ENCODE measurements at places on chromosomes 12 and 14.

- no peak for DNase-seq
These were observed 51.2 kb downstream of the OTX2 start for GRCh38 chr14:56759094-56759493.

DNA sequence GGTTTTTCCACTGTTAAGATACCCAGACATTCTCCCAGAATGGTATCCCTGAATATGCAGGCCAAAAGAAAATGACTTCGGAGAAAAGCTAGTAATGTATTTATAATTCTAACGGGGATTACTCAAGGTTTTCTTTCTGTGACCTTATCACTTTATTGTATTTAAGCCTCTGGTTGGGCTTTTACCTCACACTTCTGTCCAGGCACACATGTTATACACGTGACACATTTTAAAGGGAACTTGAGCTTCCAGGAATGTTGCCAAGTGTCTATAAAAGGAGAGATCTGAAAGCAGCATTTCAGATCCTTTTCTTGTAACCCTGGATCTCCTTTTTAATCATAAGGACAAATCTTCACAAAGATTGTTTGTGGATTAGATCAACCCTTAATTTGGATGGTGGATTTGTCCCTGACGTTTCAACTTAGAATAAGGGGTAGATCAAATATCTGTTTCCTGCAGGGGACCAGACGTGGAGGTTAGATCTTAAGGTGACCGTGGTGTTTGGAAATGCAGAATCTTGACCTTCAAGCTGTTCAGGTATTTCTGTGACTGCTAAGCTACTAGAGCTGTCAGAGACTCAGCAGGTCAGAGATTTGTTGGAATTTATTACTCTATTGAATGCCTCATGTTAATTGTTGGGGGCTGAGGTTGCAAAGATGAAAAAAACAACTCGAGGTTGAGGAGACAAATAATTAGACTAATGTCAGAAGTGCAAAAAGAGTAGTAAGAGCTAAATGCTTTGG lies 1.5 kb downstream of the CIPC start:
- DNase-seq = no peak

DNA sequence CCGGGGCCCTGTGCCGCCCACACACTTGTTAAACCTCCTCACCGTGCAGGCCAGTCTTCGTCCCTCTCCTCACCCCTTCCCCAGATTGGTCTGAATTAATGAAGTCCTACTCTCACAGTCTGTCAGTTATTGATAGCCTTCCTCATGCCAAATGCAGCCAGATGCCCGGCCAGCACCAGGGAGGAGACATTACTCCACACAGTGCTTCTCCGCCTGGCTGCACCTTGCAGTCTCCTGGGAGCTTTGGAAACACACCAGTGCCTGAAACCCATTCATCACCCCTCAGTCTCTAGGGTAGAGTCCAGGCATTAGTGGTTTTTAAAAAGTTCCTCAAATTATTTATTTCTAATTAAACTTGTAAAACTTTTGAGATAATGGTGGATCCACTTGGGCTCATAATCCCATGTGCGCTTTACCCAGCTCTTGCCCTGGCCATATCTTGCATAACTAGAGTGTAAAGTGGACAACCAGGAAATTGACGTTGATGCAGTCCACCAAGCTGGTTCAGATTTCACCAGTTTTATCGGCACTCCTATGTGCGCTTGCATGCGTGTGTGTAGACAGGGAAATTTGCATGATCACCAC lies 38.2 kb upstream of the TSPAN9 start:
- no peak for DNase-seq

- DNase-seq = no peak
These were observed 1322.3 kb upstream of the SEL1L start for GRCh38 chr14:82855912-82856391.

DNA sequence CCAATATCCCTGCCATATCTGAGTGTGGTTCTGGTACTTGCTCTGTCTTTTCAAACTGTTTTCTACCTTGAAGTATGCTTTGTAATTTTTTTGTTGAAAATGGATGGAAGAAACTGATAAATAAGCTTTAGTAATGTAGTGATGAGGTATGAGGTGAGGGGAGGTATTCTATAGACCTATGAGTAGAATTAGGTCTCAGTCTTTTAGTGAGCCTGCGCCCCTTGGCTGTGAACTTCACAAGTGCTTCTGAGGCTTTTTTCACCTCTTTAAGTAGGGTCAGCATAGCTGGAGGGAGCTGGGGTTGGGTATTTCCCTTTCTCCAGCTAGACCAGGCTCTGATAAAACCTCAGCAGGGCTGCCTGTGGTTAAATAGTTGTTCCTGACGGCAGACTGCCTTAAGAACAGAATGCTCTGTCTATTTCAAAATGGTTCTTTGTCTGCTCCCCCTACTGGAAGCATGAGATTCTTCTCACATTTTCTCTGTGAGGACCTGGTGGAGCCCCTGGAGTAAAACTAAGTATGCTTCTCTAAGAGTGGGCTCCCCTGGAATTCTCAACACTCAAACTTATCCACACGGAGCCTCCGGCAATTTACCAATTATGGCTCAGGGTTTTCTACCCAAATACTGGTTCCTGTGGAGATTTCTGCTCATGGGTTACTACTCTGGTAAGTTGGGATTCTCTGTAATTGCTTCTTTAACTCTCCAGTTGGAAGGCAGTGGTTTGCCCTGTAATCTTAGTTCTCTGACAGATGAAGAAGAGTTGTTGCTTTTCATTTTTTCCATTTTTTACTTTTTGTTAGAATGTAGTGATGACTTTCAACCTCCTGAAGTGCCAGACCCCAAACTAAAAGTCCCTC lies 13.1 kb downstream of the KRT5 start:
- DNase-seq = no peak

DNA sequence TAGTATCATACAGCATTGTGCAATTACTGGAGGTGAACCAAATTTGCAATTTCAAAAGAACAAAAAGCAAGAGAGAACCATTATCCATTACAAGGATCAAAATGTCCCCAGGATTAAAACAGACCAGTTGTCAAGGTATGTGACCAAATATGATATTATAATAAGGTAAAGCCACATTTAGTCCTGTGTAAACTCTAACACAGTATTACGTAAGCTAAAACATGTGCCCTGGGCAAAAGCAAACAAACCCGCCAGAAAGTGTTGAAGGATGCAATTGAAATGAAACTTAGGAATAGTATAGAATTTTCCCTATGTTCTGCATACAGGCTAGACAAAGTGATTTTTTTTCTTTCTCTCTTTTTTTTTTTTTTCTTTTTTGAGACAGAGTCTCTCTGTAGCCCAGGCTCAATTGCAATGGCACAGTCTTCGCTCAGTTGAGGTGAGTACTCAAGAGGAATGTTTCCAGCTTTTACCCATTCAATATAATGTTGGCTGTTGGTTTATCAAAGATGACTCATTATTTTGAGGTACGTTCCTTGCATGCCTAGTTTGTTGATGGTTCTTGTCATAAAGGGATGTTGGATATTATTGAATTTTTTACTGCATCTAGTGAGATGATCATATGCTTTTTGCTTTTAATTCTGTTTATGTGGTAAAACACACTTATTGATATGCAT lies 137.1 kb upstream of the FOXG1 start:
- DNase-seq = no peak

DNA sequence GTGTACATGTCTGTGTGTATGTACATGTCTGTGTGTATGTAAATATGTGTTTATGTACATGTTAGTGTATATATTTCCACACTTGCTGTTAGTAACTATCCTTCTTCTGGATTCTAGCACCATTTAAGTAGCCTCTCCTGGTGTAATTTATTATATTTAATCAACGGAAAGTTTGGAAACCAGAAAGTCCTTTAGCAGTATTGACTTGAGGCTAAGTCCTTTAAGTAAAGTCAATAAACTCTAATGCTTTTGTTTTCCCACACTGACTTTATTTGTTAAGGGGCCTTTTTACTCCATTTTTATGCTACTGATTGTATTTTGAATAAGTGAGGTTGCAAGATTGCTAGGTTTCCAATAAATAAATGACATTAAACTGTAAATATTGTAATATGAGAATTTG lies 876.4 kb upstream of the SEL1L start:
- no peak for DNase-seq

DNA sequence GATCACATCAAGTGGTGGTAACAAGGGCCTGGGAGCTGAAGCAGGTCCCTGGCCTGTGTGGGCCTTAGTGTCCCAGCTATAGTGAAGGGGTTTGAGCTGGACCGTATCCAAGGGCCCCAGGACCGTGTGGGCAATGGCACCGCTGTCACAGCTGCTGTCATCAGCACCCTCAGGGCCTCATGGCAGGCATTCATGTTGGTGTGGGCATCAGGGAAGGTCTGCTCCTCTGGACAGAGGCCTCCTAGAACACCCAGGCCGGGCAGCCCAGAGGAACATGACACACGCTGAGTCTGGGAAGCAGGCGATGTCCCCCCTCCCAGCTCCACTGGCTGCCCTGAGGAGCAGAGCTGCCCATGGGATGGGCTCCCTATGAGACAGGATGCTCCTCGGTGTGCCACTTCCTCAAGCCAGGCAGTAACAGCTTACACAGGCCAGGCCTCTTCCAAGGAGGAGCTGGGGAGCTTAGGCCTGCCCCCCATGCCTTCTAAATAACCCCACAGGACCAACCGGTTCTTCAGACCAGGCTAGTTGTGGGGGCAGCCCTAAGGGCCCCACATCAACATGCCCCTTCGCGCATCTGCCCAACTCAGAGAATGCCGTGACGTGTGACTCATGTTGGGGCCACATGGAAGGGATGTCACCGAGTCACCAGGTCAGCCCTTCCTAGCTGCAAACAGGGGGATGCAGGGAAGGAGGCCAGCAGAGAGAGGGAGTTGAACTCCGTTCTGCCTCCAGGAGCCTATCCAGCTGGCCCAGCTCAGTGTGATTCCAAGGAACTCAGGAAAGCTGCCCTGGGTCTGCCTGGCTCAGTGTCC lies 80.4 kb downstream of the PITPNM2 start:
- no peak for DNase-seq

- no peak for DNase-seq
These were observed 151.1 kb downstream of the KIF26A start for GRCh38 chr14:104289507-104289906.

DNA sequence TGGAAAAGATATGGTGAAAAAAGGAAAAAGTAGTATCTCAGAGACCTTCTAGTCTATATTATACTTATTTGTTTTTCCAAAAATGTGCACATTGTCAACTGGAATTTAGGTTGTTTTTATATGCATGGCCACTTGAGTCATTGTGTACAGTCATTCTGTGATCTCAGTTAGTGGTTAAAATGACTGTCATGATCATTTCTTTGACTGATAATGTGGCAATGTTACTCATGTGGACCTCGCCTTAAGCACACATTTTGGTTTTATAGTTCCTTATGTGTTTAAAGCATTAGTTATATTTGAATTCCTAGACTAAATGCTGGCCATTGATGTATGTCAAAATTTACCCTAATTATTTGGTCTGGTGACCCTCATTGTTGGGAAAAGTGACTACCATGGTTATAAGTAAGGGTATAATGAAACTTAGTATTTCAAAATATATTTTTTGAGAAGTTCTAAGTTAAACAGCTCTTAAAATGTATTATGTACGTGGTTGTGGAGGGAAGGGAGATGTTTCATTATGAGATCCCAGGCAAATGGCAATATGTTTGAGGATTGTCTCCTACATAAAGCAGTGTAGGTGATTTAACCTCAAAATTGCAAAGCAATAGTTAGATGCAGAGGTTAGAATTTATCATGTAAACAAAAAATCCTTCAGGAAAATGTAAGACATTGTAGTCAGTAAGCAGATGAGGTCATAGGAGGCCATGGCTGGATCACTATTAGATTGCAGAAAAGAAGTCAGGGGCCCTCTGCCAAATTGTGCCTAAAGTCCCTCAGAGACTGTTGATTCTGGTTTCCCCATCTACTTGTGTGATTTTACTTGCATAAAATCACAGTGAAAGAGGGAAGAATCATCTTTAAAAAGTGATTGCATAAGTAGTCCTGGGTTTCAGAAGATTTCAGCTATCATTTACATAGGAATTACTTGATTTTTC lies 17.5 kb downstream of the PNMA1 start:
- DNase-seq = no peak

DNA sequence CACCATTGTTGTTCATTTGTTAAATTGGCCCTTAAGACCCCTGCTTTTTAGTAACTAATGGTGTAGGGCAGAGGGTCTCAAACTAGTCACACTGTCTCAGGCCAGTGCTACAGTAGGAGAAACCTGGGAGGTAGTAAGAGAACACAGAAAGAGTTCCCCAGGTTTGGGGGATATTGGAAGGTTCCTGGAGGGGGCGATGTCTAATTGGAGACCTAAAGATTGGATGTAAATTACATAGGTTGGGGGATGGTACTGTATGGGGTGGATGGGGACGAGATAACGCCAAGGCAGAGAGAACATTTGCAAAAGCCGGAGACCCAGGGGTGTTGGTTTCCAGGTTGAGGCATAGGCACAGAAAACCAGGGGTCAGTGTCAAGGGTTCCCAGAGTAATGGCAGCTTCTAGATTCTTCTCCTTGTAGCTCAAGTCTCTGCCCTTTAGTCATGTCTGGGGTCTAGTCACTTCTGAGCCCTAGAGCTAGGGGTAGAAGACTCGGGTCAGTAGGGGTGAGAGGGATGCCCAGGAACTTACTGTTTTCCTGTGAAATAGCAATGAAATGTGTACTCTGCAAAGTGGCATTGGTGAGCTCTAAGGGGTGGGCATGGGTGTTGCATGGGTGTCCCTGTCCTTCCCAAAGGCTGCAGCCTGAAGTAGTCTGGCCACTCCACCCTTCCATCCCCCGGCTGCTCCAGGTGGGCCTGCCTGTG lies 21.8 kb downstream of the PLEKHG3 start:
- no peak for DNase-seq

DNA sequence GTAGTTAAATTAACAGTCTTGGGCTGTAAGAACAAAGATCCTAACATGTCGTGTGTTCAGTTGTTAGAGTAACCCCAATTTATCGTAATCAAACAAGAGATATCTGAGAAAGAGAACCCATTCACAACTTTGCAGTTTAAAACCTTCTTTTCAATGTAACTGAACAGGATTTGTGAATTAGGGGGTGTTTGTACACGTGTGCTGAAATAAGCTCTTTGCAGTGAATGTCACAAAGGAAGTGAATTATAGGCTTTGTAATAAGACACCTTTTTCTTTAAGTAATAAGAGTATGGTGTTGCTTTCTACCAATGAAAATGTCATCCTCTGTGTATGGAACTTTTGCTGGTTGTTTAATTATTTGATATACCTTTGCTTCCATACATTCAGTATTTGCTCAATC lies 114.0 kb downstream of the ALX1 start:
- DNase-seq = no peak

GRCh38 chr14:71478542-71478941 lies 453.7 kb upstream of the RGS6 start:
- no peak for DNase-seq

DNA sequence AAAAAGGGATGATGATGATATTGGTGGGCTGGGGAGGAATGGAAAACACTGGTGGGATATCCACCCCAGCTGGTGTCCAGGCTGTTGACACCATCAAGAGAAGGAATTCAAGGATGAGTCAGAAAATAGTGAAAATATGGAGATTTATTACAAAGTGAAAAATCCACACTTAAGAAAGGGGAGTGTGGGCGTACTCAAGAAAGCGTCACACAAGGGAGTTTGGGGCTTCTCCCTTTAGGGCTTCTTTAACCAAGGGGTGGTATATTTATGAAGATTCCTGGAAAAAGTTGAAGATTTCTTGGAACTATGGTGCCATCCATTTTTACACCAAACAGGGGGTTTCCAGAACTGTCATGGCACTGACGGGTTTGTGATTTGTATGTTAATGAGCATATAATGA lies 63.1 kb upstream of the ARID2 start:
- DNase-seq = no peak

GRCh38 chr14:21846227-21846885 lies 172.7 kb upstream of the OR4E1 start:
- peak; percentile 27 for DNase-seq

GRCh38 chr12:83106873-83107272 lies 420.2 kb downstream of the TMTC2 start:
- no peak for DNase-seq
